ENCODE measurements at places on chromosomes 4 and X.

GRCh38 chr4:44872246-44872645, 145.9 kb upstream of the GNPDA2 start:
- no peak for DNase-seq

DNA sequence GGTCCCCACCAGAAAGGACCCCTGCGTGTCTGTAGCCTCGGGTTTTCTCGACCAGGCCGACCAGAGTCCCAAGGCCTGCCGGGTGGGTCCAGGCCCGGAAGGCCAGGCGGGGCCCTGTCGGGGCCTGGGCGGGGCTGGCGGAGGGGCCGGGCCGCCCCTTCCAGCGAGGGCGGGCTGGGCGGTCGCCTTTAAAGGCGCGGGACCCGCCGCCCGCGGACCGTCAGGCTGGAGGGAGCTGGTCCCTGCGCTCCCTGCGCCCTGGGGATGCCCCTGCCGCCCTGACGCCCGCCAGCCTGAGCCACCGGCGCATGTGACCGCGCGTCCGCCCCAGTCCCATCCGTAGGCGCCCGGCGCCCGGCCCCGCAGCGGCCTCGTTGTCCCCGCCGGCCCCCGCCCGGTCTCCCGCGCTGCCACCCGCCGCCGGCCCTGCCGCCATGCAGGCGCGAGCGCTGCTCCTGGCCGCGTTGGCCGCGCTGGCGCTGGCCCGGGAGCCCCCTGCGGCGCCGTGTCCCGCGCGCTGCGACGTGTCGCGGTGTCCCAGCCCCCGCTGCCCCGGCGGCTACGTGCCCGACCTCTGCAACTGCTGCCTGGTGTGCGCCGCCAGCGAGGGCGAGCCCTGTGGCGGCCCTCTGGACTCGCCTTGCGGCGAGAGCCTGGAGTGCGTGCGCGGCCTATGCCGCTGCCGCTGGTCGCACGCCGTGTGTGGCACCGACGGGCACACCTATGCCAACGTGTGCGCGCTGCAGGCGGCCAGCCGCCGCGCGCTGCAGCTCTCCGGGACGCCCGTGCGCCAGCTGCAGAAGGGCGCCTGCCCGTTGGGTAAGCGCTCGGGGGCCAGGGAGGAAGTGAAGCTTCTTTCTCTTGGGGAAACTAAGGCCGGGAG, at the start of gene HTRA3:
TSS of gene HTRA3 (plus strand) at position 220 of the 883 bp plus-strand sequence. CDS start at position 435, 215 bp downstream.
- DNase-seq, result no peak

GRCh38 chr4:87865960-87866598, 33.3 kb downstream of the MEPE start:
- DNase-seq, result no peak

DNA sequence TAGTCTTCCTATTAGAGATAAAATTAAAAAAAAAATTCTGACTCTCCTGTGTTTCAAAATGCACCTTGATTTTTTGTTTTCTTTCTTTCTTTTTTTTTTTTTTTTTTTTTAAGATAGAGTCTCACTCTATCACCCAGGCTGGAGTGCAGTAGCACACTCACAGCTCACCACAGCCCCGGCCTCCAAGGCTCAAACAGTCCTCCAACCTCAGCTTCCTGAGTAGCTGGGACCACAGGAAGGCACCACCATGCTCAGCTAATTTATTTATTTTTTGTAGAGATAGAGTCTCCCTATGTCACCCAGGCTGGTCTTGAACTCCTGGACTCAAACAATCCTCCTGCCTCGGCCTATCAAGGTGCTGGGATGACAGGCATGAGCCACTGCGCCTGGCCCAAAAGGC, 41.1 kb upstream of the TMEM184C start:
- DNase-seq, result no peak

- DNase-seq, result no peak
Observed at GRCh38 chr4:123163501-123163900, 233.1 kb upstream of the SPRY1 start.

DNA sequence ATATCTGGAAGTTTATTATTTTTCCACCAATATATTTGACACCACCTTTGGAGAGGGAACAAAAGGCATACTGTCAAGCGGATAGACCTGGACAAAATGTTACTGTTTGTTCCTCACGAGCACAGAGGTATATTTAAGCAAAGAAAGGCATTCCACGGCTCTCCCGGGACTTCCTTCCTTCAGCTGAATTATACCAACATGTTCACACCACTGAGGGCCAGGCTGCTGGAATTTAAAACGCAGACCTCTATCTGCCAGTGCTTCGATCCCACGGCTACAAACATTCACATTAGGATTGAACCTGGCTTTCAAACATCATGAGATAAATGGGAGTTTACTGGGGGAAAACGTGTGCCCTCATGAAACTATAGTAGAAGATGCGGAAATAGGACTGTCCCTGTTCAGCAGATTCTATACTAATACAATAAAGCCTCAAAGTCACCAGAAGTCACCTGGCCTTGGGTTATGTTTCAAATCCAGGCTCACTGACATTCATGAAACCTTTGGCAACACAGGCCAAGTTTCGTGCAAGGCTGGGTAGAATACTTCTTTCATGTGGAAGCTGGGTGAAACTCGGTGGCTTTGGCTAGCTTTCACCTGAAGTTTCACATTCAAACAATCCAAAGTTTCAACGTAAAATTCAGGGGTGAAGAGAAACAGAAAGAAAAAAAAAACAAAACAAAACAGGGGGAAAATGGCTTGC, 39.5 kb downstream of the SORBS2 start:
- DNase-seq, result no peak
